ENCODE measurements at places on chromosomes 7 and 10. TPM values are rescaled to one million over a fixed set of nuclear protein-coding genes. Genes with fewer than 3 reads are reported as not detected.

DNA sequence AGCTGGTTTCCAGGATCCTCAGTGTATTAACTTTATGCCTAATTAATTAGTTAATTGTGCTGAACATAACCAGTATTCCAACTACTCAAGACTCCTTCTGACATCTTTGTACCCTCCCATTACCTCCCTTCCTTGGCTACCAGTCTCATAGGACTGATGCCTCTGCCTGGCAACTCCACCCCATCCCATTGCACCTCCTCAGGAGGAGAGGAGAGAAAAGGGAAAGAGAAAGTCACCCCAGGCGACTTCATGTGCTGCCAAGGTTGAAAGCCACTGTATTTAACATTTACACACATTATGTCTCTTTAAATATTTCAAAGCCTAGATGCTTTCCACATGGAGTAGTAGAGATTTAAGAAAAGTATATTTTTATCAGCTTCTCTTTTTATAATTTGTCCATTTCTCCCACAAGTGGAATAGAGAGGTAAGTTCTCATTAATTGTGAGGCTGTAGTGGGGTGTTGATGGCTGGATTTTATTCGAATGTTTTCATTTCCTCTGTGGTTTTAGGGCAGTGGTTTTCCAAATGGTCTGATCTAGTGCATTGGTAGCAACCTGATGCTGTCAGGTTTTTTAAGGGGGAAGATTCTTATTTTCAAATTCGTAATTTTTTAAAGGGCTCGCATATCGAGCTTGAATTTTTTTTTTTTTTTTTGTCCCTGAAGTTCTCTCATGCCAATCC lies 148.0 kb downstream of the BICC1 start:
- DNase-seq: no peak

DNA sequence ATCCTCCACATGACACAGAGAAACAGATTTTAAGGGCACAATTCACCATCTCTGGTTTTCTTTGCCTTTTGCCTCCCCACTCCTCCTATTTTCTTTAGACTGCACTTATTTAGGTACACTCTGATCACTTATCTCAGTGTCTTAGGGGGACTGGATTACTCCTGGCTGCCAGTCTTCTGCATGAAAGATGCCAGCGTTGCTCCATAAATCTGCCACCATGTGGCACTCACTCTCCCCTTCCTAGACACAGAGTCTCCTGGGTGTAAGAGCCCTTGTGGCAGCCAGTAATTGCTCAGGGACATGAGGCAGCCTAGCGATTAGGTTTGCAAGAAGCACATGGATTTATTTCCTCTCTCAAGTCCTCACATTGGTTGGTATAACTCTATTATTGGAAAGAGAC lies 34.5 kb upstream of the RBM20 start:
- no peak for DNase-seq

- DNase-seq: no peak
Observed at GRCh38 chr7:79531116-79531515, 77.6 kb upstream of the MAGI2 start.

DNA sequence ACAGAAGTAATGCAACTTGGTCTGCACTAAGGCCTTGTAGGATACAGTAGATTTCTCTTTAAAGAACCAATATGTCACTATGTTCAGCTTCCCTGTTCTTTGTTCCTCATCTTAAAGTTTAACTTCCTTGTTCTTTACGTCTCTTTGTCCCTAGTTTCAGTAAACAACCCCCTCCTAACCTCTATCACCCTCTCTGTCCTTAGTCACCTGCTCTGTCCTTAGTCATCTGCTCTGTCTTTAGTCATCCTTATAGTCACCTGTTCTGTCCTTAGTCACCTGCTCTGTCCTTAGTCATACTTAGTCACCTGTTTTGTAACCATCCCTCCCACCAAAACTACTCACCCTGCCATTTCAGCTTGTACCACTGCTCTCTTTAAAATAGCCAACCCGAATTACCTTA lies 144.6 kb upstream of the TMEM106B start:
- DNase-seq: no peak

- DNase-seq: no peak
Observed at GRCh38 chr7:116226664-116227063, 16.3 kb downstream of the TES start.

- DNase-seq: no peak
Observed at GRCh38 chr7:80732630-80733029, 94.2 kb downstream of the CD36 start.

- no peak for DNase-seq
Observed at GRCh38 chr10:133088956-133089800, 1.5 kb downstream of the ADGRA1 start.

DNA sequence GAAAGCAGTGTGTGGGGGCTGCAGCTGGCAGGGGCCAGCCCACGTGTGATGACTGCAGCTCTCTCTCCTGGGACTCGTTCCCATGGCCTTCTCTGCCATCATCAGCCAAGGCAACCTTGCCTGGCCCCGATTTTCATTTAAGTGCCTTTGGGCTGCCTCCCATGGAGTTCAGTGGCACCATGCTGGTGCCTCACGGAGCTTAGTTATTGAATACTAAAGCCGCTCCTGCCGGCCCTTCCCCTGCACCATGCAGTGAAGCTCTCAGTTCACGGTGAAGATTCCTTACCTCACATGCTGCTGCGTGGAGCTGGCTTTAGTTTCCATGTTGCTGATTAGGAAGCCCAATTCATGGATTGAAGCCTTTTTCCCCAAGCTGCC lies 141.5 kb upstream of the EEPD1 start:
- DNase-seq: no peak

DNA sequence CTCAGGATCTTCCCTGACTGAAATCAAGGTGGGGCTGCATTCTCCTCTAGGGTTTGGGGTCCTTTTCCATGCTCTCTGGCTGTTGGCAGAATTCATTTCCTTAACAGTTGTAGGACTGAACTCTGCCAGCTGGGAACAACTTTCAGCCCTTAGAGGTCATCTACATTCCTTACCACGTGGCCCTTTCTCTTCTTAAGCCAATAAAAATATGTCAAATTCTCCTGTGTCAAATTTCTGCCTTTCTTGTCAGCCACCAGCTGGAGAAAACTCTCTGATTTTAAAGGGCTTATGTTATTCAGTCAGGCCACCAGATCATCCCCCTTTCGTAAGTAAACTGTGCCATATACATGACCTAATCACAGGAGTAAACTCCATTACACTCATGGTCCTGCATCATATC lies 95.3 kb upstream of the IL6 start:
- DNase-seq: no peak

DNA sequence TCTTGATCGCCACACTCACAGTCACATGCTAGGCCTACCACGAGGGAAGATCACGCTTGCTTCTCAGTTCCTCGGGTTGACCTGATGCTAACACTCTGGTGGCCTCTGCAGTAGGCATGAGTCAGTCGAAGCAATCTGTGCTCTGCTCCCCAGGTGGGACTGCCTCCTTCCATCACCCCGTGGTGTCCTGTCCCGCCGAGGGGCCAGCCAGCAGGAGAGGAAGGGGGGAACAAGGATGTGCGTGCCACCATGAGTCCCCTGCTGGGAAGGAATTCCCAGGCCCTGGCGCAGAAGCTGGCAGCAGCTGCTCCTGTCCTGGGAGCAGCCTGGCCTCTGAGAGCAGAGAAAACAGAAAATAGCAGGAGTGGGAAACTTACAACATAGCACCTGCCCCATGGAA lies 695.0 kb upstream of the NRP1 start:
- DNase-seq: no peak

COX19 gene
- total RNA-seq: 46.1 TPM

A1CF gene
- total RNA-seq: not detected

GRCh38 chr10:96695366-96695765 lies 24.9 kb downstream of the PIK3AP1 start:
- peak; percentile 9 for DNase-seq

All from naive thymus-derived CD4-positive, alpha-beta T cell (primary cell).